AG10803 (cell line): ENCODE measurements at places on chromosomes 2 and 18.

DNA sequence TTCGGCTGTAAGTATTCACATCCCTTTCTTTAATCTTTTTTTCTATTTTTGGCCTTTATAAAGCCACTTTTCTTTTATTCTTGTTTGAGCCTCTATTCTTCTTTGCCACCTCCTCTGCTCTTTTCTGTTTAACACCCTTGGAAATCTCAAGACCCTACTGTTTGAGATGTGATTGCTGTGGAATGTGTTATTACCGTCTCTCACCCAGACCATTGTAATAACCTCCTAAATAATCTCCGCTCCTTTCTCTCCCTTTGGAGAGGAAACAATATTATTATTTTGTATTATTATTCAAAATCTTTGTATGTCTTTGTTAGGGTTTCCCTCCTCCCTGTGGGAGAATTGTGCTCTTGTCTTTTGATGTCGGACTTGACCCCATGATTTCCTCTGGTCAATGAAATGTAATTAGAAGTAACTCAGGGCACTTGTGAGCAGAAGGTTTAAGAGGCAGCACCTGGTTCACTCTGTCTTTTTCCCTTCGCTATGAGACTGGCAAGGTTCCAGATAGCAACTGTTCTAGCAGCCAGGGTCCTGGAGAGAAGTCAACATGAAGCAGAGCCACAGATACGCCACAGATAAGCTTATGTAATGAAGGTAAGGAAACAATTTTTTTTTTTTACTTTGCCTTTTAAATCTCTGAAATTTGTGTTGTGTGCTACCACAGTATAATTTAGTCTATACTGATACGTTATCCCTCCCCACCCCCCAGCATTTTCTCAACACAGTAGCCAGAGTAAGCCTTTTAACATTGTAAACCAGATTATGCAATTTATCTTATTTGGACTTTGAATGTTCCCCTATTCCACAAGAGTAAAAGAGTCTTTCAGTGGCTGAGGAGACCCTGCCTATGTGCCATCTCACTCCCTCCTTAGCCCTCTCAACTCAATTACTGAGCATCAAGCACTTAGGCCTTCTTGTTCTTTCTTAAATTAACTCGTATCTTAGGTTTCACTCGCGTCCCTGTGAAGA, 601.2 kb upstream of the ZNF804A start:
- DNase-seq: no peak

DNA sequence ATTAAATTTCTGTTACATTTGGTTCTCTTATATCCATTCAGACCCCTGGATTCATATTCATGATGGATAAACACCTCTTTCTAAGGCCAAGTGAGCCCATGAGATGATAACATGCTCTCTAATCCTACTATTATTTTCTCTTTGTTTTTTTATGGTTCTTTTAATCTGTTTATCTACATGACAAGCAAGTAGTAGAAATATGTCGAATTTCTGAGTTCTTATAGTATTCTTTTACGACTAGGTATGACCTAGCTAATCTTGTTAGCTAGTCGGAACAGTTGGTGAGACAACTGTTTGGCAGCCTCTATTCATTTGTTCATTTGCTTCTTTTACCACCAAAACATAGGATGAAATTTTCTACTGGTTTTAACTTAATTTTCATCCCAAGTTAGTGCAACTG, 98.1 kb upstream of the SCG2 start:
- no peak for DNase-seq

- DNase-seq: no peak
Measured at GRCh38 chr2:10186868-10187535, 64.5 kb downstream of the RRM2 start.

DNA sequence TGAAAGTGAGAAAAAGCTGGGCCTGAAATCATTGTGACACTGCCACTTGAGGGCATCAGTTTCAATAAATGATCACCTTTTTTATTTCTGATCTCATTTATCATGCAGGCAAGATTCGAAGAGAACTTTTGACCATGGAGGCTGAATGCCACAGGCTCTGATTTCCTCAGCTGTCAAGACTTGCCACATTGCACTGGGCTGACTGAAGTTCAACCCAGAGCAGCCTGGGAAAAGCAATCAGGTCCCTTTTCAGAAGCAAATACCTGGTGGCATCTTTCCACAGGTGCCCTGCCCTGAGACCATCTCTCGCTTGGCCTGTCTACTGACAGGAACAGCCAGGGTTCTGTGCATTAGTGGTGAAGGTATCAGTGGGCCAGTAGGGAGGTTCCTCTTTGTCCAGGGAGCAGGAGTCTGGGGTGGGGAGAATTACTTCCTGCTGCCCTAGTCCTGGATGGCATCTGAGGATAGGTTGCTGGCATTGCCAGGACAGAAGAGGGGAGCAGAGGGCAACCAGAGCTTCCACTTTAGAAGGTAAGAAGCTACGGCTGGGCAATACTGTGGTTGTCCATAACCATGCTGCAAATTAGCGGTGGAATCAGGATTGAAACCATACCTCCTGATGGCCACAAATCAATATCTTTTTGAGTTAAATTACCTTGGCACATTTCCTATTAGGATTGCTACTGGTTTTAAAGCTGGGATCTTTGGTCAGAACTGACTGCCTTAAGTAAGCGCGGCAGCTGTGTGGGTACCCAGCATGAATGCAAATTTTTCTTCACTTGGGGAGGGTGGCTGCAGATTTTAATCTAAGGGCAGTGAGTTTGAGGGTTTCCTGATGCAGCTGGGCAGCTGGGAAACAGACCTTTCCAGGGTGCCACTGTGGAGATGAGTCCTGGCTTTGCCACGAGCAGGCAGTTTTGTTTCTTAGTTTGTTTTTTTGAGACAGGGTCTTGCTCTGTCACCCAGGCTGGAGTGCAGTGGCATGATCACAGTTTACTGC, 394.5 kb downstream of the ALK start:
- DNase-seq: no peak

GRCh38 chr2:55883357-55883756, 40.2 kb downstream of the EFEMP1 start:
- no peak for DNase-seq

GRCh38 chr2:95058989-95059641, 33.6 kb downstream of the MAL start:
- DNase-seq: no peak

GRCh38 chr2:202007983-202008354, 25.7 kb upstream of the FZD7 start:
- no peak for DNase-seq

DNA sequence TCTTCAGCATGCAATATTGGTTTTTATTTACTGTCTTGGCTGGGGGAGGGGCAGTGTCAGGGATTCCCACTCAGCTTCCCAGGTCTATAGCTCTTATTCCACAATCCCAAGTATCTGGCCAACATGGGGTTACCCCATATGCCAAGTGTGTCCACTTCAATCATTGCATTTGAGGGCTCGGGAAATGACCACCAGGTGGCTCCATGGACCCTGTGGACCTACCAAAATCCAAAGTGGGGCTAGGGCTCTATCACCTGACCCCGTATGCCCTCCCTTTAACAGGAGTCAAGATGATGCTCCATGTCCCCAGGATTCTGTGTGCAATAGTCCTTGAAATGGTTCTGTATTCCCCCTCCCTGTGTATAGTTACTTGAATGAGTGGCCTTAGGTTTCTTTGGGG, 12.1 kb upstream of the TRAF3IP1 start:
- DNase-seq: no peak

DNA sequence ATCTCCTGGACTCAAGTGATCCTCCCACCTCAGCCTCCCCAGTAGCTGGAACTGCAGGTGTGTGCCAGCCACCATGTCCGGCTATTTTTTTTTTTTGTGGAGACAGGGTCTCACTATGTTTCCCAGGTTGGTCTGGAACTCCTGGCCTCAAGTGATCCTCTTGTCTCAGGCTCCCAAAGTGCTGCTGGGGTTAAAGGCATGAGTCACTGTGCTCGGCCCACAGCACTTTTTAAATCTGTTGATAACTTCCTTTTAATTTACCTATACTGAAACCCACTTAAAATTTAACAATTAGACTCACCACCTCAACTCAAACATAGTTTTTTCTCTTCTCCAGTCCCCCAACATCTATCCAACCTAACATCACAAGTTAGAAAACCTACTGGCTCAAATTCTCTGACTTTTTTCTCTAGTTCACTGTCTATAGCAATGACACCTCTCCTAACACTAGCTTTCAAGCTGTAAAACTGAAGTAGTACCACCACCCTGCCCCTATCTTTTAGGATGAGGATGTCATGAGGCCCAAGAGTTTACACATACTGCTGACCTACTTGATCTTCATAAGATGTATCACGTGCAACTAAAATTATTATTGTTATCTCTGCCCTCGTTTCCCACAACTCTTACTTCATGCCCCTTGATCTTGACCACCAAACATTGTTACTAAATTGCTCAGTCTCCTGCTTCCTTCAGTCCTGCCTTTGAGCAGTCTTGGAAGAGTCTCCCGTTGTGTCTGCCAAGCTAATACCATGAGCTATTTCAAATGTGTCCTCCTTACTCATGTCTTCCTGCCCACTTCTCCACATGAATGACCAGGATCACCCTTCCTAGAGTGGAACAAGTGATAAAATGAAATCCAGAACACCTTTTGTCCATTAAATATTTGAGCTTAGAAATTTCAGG, 142.3 kb upstream of the ZFP36L2 start:
- DNase-seq: peak; percentile 52

DNA sequence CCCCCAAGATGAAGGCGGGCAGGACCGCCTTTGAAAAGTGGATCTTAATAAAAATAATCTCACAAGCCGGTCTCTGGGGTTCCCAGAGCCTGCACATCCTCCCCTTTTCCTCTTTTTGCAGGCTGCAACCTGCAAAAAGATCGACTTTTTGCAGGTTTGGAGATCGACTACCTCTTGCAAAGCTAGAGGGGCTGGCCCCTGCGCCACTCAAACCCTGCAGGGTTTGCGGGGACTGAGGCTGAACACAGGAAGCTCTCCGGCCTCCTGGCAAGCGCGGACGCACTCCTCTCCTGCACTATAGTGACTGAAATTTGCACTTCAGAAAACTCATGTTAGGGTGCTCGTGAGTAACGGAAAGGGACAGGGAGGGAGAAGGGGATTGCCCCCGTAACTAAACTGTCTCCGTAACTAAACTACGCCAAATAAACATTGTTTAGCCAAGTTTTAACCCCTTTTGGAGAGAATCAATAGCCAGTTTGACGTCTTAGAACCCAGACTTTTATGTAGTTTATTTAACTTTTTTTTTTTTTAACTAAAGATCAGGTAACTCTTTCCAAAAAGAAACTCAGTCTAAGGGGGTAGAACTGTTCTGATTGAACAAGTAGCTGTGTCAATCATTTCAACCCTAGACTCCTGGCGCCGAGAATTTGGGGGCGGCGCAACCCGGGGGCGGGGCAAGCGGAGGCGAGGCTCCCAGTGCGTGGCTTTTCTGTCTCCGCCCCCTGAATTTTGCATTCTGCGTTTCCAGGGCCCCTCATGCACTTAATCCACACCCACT, 2.5 kb downstream of the IGFBP5 start:
- peak; percentile 45 for DNase-seq

GRCh38 chr2:150812066-150812465, 324.6 kb upstream of the RND3 start:
- no peak for DNase-seq

DNA sequence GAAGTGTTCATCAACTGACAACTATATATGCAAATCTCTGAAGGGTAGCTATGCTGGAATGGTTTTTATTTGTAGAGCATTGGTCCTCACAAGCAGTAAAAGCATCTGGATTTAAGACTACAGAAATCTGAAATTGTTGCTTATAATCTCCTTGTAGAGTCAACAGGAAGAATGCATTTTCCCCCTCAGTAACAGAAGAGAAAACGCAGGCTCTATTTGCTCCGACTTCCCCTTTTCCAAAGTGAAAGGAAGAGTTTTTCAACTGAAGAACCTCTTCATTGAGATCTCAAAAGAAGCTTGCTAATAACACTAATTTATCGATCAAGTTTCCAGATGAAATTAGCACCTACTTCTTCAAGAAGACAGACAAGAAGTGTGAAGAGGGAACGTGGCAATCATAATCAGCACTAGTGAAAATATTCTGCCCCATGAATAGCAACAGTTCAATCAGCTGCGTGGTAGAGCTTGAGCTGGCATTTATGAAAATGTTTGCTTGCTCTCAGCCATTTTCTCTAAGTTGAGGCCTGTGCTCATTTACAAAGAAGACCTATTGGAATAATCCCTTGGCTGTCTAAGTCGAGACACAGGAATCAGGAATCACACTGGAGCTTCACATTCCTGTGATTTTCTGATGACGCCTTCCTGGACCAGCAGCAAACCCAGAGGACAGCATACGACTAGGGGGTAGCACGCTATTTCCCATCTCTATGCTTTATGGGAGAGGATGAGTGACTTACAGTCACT, 43.7 kb downstream of the TGIF1 start:
- DNase-seq: no peak

- peak; percentile 43 for DNase-seq
Measured at GRCh38 chr2:37653805-37654378, 17.6 kb downstream of the CDC42EP3 start.

DNA sequence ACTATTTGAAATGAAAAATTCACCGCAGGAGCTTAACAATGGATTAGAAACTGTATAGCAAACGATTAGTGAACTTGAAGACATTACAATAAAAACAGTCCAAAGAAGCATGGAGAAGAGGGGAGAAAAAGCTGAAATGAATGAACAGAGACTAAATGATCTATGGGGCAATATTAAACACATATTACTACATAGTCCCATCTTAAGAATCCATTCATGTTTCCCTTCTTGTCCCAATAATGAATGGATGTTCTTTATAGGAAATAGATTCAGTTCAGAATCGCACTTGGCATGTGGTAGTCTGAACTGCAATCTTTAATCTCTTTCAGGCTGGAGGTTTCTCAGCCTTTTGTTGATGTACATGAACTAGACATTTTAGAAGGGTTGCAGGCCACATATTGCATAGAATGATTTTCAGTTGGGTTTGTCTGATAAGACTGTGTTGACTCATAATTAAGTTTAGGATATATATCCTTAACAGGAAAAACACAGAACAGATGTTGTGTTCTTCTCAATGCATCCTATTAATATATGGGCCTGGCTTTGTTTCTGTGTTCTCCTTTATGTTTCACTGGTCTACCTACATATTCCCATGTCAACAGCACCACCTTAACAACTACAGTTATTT, 27.9 kb downstream of the CCDC88A start:
- no peak for DNase-seq

GRCh38 chr2:132949108-132949507, 279.1 kb upstream of the LYPD1 start:
- no peak for DNase-seq

- no peak for DNase-seq
Measured at GRCh38 chr2:74856004-74856578, 22.2 kb downstream of the HK2 start.

DNA sequence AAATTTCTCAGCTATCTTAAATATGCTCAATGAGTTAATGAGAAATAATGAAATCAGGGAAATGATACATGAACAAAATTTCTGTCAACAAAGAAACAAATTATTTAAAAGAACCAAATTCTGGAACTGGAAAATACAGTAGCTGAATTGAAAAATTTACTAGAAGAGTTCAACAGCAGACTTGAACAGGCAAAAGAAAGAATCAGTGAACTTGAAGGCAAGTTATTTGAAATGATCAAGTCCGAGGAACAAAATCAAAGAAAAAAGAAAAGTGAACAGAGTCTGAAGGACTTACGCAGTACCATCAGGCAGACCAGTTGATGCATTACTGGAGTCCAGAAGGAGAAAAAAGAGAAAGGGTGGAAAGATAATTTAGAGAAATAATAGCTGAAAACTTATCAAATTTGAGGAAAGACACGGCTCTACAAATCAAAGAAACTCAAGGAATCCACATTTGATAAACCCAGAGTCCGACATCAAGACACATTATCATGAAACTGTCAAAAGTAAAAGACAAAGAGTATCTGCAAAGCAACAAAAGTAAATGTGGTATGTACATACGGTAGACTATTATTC, 83.6 kb downstream of the CCDC138 start:
- no peak for DNase-seq
